ENCODE measurements at places on chromosomes 3 and 15.

DNA sequence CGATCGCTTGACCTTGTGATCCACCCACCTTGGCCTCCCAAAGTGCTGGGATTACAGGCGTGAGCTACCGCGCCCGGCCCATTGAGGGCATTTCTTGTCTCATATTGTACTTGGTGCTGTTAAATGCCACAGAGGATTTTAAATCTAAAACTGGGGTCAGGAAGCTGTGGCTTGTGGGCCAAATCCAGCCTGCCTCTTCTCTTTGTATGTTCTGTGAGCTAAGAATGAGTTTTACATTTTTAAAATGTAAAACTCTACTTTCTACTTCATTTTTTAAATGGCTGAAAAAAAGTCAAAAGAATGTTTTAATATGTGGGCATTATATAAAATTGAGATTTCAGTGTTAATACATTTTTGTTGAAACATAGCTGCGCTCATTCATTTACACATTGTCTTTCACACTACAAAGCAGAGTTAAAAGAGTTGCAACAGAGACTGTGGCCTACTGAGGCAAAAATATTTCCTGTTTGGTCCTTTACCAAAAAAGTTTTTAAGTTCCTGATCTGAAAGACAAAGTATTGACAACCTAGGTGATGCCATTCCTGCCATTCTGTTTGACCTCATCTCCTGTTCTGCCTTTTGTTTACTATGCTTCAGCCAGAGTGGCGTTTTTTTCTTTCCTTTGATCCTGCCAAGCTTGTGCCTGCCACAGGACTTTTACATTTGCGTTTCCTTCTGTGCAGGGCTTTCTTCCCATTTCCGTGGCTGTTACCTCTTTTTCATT is 50.4 kb downstream of the PDCD6IP start:
- no peak for DNase-seq

DNA sequence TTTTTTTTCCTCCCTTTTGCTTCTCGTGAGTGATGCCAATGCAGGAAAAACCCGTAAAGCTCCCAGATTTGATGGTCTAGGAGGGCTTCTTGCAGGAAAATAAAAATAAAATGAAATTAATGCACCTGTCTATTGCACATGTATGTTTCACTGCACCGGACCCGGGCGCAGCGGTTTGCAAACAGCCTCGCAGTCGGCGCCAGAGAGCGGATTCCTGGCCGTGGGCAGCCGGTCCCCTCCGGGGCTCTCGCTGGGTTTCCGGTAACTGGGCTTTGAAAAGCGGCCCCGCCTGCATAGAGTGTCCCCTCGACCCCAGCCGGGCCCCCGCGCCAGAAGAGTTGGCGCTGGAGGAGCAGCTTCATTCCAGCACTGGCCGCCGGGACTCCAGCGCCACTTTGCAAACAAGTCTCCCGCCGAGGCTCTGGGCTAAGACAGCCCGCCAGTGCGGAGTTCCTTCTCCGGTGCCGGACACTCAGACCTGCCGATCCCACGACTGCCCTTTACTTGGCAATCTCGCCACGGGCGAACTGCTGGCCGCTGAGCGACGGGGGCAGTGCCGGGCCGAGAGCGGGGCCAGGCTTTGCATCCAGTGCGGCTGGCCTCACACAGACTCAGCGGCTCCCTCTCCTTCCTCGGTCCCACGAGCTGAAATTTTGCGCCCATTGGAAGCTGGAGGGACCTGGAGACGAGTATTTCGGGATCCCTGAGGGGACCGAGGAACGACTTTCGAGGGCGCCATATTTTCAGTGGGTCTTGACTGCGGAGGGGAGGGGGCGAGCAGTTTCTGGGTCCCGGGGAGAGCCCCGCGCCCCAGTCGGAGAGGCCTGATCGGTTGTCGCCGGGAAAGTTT is 225.9 kb upstream of the C2CD4B start:
- DNase-seq: no peak

DNA sequence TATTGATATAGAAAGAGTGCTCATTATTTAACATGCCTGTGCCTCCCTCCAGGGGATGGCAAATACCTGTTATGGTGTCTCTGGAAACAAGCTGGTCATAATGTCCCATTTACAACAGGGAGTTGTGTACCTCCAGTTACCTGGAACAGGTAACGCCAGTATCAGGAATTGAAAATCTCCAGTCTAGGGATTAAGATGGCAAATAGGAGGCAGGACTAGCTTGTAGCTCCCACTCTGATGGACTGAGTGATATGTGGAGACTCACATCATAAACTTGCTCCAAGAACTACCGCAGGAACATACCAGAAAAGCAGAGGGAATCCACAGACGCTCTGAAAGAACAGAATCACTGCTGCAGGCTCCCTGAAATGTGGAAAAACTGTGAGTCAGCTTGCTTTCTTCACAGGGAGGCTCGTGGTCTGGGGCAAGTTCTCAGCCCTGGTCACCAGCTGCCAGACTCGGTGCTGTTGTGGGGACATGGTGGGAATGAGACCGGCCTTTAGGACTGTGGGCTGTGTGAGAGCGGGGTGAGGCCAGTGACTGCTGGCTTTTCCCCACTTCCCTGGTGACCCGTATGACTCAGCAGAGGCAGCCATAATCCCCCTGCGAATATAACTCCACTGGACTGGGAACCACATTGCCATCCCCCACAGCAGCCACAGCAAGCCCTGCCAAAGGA is 97.4 kb downstream of the KCNAB1 start:
- DNase-seq: no peak

- peak; percentile 49 for DNase-seq
Measured at GRCh38 chr3:140363801-140364200, 314.1 kb upstream of the TRIM42 start.

DNA sequence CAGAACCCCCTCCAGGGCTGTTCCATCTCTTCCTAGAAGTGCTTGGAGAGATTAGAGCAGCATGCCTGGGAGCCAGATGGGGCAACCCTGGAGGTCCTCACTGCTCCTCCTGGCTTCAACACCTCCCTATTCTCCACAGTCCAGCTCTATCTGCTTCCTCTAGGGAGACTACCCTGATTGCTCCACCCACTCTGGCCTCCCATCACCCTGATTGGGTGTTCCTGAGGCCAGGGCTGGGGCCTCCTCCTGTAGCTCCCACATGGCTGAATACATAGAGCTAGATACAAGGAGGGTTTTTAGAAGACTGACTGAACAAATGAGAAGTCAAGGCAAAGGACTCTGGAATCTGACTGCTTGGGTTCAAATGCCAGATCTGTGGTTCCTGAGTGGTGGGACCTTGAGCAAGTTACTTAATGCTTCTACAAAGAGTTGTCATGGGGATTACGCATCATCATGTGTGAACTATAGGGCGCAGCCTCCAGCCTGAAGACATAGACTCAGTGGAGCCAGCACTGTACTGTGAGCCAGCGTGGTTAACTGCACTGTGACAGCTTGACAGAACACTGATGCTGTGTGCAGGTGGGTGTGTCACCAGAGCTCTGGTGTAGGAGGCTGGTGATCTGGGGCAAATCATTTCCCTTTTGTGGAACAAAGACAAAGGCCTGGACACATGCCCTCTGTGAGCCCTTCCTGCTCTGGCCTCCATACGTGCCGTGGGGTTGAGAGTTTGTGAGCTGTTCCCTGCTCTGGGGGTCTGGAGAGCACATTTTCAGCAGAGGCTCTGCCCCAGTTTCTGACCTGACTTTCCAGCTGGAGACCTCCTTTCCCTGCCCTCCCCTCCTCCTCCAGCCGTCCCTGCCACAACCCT is 74.8 kb downstream of the SCN5A start:
- DNase-seq: no peak

DNA sequence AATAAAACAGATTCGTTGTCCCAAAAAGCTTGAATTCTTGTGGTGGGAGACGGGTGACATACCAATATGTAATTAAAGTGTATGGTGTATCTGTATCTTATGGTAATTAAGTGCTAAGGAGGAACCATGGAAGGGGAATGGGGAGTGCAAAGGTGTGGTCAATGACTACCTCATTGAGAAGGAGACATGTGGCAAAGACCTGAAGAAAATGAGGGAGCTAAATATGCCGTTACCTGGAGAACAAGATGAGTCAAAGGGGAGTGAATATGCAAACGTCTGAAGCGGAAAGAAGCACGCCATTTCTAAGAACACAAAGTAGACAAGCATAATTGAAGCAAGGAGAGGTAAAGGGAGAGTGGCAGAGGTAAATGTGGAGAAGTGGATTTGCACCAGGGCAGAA is 115.7 kb downstream of the SI start:
- DNase-seq: no peak

DNA sequence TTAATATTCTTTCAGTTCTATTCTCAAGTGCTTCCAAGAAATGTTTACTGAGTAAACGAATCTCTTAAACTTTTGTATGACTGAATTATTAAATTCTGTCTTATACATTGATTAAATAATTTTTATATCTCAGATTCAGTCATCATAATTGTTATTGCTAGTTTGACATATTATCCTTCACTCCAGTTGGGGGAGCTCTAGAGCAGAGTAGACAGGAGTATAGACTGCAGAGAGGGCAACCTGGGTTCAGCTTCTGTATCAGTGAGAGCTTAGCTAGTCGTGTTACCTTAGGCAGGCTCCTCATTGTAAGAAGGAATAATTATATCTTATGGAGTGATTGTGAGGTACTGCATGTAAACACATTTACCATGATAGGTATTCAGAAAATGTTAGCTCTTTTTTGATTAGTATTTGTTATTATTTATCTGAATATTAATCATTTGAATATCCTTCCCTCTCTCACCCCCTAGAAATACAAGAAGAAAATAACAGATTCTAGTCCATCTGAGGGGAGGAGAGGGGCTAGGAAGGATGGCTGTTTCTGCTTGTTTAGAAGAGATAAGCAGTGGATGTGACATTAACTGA is 31.0 kb upstream of the ZCWPW2 start:
- DNase-seq: peak; percentile 41

GRCh38 chr3:69433969-69434325 is 48.1 kb upstream of the FRMD4B start:
- DNase-seq: no peak

DNA sequence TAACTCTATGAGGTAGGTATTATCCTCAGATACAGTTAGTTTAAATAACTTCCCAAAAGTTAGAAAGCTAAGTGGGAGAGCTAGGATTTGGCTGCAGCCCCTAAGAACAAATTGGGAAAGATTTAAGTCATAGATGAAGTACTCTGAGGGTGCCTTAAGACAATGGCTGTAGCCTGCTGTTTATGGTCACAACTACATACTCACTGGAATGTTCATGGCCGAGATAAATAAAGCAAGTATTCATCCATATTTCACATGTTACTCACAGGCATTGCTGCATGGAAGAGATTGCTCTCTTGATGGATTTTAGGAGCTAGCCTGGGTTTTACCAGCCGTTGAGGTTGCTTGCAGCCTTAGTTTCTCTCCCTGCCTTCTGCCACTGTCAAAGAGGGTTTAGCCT is 145.0 kb downstream of the CMSS1 start:
- no peak for DNase-seq

DNA sequence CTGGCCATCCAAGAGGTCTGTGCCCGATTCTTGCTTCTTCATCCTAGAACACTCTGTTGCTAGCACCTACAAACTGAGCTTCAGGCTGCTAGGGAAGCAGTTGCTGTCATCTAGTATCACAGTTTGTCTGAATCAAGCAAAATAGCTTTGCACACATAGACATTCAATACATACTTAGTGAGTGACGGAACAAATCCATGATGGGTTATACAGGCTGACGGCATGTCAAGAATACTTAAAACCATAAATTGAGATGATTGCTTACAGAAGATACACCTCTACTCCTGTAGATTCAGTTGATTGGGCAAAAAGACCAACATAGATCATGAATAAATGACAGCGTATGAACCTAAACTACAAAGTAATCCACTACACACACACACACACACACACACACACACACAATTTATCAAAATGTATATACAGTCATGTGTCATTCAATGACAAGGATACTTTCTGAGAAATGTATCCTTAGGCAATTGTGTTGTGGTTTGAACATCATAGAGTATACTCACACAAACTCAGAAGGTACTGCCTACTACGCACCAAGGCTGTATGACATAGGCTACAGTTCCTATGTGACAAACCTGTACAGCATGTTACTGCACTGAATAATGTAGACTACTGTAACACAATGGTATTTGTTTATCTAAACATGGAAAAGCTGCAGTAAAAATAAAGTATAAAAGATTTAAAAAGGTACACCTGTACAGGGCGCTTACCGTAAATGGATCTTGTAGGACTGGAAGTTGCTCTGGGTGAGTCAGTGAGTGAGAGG is 14.4 kb upstream of the HEG1 start:
- no peak for DNase-seq

- DNase-seq: no peak
Measured at GRCh38 chr3:129045675-129046036, 14.9 kb upstream of the GP9 start.

DNA sequence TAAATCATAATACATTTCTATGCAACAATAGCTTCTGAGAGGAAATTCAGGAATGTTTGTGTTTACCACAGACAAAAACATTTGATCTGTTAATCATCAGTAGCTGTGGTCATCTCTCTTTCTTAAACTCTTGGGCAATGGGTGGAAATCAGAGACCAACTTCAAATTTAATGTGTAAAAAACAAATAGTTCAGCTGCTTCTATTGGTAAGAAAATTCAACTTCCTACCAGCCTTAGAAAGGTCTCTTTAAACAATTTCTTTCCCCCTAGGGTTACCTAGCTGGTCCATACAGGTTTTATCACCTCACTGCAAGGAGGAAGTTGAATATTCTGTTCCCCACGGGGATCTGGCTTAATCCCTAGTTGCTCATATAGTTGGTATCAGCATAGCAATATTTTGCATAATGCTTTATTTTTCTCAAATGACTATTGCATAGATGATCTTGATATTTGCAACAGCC is 20.3 kb upstream of the PPP4R2 start:
- DNase-seq: no peak

DNA sequence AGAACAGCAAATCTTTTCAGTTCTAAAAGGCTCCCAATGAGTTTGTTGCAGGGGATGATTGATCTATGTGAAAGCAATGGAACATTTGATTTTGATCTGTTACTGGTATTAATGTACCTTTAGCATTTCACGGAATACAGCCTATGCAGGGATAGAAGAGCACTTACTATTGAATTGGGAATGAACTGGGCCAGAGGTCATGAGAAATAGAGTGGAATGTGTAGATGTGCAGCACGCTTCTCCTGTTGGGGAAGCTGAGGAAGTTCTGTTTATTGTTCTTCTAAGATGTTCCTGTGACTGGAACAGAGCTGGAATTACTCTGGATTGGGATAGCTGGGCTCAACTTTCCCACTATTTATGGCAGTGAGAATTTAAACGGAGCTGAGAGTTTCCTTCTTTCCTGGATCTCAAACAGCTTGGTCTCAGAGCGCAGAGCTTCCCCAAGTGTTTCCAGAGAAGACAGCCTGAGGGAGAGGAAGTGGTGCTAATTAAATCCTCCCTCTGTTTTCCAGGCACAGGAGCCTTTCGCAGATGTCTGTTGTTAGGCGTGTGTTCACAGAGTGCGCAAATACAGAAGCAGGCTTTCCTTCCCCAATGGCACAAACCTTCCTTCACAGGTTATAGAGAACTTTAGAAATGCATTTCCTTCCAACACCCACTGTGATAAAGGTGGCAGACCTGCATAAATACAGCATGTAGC is 32.5 kb downstream of the TPRG1 start:
- no peak for DNase-seq

Measured in NCI-H2029 (cell line).